ENCODE measurements at places on chromosomes 16 and 17.

DNA sequence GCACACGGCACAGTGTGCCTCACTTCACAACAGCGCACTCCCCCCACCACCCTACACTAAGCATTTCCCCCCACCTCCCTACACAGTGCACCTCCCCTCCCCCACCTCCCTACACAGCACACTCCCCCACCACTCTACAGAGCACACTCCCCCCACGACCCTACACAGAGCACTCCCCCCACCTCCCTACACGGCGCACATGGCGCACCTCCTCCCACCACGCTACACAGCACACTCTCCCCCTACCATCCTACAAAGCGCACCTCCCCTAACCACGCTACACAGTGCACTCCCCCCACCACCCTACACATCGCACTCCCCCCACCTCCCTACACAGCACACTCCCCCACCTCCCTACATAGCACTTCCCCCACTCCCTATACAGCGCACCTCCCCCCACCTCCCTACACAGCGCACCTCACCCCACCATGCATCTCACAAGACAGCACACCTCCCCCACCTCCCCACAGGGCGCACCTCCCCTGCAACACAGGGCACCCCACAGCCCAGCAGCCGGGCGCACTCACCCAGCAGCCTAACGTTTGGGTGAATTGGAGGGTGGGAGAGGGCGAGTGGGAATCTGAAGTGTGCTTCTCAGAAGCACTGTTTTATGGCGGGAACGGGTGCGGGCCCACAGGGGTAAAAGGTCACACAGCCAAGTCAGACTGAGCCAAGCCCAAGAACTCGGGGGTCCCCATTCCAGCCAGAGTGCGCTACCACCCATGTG lies 10.3 kb downstream of the KNOP1 start:
- DNase-seq = no peak

- no peak for DNase-seq
These were observed 1.8 kb downstream of the C16orf54 start for GRCh38 chr16:29743827-29744531.

GRCh38 chr17:77279448-77280303 lies 138.9 kb downstream of the SEC14L1 start:
- no peak for DNase-seq

DNA sequence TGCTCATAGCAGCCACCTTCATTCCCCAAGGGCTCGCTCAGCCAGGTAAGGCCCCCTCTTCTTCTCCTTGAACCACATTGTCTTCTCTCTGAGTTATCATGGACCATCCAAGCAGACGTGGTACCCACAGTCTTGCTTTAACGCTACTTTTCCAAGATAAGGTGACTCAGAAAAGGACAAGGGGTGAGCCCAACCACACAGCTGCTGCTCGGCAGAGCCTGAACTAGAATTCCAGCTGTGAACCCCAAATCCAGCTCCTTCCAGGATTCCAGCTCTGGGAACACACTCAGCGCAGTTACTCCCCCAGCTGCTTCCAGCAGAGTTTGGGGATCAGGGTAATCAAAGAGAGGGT lies 272 bp downstream of the CCL2 start:
- no peak for DNase-seq

- DNase-seq = no peak
These were observed 22.2 kb downstream of the ANKFN1 start for GRCh38 chr17:56175299-56175955.

DNA sequence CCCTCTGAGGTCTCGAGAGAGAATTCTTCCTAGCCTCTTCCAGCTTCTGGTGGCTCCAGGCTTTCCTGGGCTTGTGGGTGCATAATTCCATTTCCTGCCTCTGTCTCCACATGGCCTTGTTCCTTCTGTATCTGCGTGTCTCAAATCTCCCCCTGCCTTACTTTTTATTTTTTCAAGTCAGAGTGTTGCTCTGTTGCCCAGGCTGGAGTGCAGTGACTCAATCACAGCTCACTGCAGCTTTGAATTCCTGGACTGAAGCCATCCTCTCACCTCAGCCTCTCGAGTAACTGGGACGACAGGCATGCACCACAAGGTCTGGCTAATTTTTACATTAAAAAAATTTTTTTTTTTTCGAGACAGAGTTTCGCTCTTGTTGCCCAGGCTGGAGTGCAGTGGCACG lies 120.6 kb downstream of the SHISA9 start:
- no peak for DNase-seq

DNA sequence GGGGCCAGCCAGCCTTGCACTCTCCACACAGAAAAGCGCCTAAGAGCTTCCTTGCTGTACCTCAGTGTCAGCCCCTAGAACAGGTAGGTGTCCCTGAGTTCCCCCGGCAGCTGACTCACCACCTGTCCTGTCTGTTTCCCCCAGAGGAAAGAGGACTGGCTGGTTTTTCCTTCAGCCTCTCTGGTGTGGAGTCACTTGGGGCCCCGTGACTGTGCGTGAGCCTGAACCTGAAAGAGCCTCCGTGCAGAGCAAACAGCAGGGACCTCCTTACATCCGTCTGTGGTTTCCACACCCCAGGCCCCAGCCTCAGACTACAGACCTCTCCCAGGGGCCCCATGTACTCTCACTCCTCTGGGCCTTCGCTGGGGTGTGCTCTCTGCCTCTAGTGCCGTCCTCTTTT lies 87.8 kb downstream of the GNAO1 start:
- no peak for DNase-seq

GRCh38 chr16:74608944-74609343 lies 2.0 kb upstream of the GLG1 start:
- DNase-seq = no peak

DNA sequence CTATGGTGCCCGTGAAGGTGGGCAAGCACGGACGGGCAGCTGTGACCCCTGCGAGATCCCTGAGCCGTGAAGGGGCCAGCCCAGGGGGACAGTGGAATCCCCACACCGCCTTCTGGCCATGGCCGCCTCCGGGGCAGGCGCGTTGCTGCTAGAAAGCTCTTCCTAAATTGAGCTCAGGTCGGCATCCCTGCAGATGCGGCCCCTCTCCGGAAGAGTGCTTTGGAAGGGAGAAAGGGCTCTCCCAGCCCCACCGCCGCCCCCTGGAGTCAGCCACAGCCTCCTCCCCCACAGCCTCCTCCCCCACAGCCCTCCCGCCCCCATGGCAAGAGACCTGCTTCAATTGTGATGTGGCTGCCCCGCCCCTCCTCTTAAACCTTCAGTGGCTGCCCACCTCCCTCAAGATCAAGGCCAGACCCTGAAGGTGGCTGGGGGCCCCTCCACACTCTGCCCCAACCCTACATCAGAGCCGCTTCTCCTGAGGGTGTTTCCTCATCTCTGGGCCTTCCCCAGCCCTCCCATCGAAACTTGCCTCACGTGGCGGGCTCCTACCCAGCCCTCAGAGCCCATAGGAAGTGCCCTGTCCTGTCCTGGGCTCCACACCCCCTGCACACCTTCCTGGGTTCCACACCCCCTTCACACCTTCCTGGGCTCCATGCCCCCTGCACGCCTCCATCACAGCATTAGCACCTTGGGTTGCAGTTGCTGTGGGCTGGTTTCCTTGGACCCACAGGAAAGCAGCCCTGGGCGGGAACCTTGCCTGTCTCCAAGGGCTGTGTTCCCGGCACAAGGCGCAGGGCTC lies 5.5 kb upstream of the CBFA2T3 start:
- DNase-seq = no peak

DNA sequence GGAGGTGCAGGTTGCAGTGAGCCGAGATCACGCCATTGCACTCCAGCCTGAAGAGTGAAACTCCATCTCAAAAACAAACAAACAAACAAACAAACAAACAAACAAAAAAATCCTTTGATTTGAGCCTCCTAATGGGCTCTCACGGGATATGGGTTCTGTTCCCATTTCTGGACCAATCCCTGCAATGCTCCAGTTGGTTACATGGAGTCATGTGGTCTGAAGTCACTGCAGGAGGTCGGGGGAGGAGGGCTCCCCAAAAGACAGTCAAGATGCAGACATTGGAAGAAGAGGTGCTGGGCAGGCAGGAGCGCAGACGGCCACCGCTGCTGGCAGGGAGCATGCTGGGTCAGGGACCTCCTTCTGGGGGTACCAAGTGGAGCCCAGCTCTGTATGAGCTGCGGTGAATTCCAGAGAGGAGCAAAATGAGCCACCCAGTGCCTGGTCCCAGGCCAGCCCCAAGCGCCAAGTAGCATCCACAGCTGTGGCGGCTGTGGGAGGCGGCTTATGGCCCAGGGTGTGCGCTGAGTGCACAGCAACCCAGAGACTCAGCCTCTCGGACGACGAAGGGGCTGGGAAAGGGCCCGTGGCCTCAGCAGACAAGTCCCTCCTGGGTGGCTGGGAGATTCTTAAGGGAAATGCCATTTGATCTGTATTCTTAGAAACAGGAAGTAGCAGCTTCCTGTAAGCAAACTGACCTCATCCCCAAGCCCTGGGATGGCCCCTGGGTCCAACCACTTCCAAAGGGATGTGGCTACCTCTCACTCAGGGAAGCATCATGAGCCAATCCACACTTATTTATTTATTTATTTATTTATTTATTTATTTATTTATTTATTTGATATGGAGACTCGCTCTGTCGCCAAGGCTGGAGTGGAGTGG lies 19.6 kb upstream of the ATP2A3 start:
- DNase-seq = no peak

DNA sequence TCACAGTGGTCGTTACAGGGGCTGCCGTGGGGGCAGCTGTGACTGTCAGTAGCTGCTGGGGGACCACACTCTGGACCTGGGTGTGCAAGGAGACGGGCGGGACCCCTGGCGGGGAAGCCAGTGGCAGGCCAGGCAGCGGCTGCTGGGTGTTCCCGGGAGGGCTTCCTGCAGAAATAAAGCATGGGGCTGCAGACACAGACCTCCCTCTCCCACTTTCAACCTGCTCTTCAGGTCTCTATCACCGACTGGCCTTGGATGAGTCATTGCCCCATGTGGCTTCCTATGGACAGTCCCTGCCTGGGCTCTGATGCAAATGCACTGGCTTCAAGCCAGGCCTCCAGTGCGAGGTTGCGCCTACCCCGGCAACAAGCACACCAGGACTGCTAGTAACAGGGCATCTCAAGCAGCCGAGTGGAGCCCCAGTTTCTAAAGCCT lies 17.2 kb downstream of the SREBF1 start:
- no peak for DNase-seq

DNA sequence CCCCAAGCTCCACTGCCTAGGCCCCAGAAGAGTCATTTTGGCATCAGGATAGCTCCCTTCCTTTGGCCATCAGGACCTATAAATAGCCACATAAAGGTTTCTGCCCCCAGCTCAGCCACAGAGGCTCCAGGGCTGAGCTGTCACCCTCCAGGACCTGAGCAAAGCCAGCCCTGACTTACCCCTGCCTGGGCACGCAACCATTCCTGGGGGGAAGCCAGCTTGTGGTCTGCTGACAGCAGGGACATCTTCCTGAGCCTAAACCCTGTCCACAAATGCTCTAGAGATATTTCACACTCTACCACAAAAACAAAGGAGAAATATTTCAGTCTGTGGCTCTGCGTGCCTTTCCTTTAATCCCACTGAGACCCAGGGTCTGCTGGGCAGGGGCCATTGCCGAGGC lies 123.7 kb upstream of the CCL2 start:
- DNase-seq = no peak

- DNase-seq = peak; percentile 55
These were observed 7.4 kb downstream of the CDK5RAP3 start for GRCh38 chr17:47978324-47978723.

DNA sequence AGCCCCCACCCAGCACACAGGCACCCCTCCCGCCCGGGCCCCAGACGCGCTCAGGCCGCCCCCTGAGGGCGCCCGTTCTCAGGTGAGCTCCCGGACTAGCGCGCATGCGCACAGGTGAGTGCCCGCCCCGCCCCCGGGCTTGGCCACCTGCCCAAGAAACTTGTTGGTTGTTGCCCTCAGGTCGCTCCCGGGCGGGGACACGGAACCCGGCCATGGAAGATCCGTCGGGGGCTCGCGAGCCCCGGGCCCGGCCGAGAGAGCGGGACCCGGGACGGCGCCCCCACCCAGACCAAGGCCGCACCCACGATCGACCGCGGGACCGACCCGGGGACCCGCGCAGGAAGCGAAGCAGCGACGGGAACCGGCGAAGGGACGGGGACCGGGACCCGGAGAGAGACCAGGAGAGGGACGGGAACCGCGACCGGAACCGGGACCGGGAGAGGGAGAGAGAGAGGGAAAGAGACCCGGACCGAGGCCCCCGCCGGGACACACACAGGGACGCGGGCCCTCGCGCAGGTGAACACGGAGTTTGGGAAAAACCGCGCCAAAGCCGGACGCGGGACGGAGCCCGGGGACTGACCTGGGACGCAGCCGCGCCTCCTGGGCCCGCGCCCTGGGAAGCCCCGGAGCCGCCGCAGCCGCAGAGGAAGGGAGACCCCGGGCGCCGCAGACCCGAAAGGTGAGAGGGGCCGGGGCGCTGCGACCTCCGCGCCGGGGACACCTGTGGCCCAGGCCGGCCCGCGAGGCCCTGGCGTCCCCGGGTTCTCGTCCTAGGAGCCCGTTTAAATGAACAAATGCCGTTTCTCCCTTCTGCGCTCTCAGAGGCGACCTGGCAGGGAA lies at the start of gene MARVELD3:
TSS of gene MARVELD3 (plus strand) at position 167 of the 840 bp plus-strand sequence. CDS start at position 213, 46 bp downstream.
- no peak for DNase-seq

GRCh38 chr16:69040144-69040909 lies 65.1 kb upstream of the HAS3 start:
- DNase-seq = no peak

DNA sequence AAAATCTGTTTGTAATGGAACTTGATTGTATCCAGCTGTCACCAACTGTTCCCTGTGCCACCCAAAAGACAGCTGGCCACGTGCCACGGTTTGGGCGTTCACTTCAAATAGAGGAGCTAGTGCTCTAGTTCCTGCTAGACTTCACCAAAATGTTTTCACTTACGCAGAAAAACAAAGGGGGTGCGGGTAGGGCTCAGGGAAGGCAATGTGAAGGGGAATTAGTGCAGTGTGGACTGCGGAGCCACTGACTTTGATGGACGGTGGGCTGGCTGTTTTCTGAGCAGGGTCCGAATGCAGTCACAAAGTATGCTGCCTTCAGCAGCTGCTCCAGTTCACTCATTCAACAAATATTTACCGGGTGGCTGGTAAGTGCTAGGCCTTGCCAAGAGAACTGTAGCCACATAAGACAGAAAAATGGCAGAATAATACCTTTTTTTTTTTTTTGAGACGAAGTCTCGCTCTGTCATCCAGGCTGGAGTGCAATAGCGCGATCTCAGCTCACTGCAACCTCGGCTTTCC lies 7.6 kb upstream of the CYTH1 start:
- peak; percentile 44 for DNase-seq

DNA sequence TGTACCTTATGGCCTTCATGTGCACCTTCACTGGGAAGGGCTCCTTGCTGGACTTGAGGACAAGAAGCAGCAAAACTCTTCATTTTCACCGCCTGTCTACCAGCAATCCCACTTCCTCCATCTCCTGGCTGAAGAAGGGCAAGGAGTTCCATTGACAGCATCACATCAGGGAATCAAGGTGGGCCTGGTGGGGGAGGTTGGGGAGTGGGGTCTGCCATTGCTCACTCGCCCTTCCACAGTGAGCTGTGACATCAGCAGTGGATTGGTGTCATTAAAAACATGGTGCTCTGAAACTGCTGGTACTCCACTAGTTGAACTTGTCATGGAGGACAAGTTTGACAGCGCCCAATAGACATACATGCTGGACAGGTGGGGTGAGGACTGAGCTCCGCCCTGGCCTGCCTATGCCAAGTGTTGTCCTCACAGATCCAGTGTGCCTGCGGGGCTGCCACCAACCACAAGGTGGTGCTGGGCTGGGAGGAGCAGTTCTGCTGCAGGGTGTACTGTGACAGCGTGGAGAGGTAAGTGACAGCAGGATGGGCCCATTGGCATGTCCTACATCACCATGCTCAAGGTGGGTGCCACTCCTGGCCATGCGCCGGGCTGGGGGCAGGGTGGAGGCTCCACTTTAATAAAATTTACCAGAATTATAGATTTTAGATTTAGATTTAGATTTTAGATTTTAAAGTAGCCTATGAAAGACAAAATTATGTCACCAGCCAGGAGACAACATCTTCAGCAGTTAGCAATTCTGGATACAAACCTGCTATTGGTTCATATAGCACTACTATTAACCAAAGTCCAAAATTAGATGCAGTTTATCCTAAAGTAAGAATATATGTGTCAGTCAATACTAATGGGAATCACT lies 1729.1 kb downstream of the TP53TG3F start:
- DNase-seq = no peak
